A673 (cell line): ENCODE measurements at places on chromosomes 1 and 21.

DNA sequence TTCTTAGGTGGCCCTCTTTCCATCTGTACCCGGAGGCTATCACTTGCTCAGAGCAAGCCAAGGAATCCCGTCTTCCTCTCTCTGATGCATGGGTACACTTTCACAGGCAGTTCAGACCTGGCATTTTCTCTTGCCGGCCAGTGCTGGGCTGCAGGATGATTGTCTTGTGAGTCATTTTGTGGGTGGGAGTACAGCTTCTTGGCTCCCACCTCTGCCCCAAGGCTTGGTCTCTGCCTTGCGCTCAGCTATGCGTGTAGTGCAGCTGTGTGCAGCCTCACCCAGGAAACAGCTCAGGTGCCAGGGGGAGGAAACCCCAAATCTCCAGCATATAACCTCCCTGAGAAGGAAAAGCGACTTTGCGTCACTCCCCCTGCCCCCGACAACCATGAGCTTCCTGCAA, 3.9 kb upstream of the AJAP1 start:
- no peak for DNase-seq
- no peaks in the 10 kb centered on the region for H3K4me1 ChIP-seq
- H3K36me3 ChIP-seq: no peaks in the 10 kb centered on the region
- no peak overlapping the region for H3K4me3 ChIP-seq

DNA sequence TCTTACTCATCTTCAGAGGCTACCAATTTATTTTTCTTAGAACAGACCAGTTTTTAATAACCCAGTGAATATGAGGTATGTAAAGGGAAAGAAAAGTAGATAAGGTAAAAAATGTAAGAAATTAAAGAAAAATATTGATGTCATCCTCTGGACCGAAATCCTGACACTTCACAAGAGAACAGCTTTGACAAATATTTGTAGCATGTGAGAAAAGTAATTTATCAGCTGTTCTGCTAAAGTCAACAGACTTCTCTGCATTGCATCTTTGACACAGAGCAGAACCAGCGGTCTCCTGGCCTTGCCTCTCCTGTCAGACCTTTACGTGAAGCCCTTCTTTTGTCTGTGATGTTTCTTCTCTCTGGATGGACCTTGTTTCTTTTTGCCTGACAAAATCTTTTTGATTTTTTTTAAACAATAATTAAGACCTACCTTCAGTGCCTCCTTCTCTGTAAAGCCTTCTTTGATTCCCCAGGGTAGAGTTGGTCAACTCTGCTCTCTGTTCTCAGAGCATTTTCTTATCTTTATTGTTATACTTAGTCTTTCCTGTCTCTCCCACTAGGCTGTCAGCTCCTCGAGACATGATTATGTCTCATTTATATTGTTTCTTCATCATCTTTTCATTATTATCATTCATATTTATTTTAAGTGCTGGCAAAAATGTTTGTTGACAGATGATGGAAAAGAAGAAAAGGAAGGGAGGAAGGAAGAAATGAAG, 35.4 kb downstream of the RGS4 start:
- DNase-seq: peak; percentile 68
- no peaks in the 10 kb centered on the region for H3K27me3 ChIP-seq
- H3K4me3 ChIP-seq: peak overlapping the region; percentile 10
- H3K4me1 ChIP-seq: peaks cover 39% of the 10 kb centered on the region
- H3K27ac ChIP-seq: peak overlapping the region; percentile 80

DNA sequence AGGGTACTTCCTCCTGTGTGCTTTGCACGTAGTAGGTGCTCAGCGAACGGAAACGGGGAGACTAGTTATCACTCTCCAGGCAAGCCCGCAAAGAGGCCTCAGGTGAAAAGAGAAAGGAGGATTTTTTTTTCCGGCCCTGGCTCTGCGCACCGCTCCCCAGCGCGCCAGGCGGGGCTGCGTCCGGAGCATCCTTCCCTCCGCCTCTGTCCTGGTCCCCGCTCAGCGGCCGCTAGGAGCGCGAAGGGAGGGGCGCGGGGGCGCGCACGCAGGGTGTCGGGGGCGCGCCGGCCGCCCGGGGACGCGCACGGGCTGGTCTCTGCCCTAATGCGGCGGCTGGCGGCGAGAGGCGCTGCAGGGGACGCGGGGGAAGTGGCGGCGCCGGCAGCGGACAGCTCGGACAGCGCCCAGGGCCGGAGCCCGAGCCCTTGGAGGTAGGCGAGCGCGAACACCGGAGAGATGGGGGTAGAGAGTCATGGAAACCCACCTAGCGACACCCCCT, 42.3 kb upstream of the NFASC start:
- no peaks in the 10 kb centered on the region for H3K4me1 ChIP-seq
- peak overlapping the region; percentile 17 for H3K4me3 ChIP-seq
- H3K27me3 ChIP-seq: peaks cover 74% of the 10 kb centered on the region

- peak; percentile 40 for DNase-seq
- H3K4me3 ChIP-seq: no peak overlapping the region
- no peaks in the 10 kb centered on the region for H3K36me3 ChIP-seq
- no peak overlapping the region for H3K27ac ChIP-seq
Measured at GRCh38 chr1:226457307-226457712, 49.4 kb upstream of the PARP1 start.

GRCh38 chr1:40309374-40310128, 7.5 kb downstream of the COL9A2 start:
- H3K36me3 ChIP-seq: no peaks in the 10 kb centered on the region
- peak; percentile 36 for DNase-seq
- H3K4me3 ChIP-seq: no peak overlapping the region
- H3K4me1 ChIP-seq: peaks cover 6% of the 10 kb centered on the region
- no peaks in the 10 kb centered on the region for H3K27me3 ChIP-seq

DNA sequence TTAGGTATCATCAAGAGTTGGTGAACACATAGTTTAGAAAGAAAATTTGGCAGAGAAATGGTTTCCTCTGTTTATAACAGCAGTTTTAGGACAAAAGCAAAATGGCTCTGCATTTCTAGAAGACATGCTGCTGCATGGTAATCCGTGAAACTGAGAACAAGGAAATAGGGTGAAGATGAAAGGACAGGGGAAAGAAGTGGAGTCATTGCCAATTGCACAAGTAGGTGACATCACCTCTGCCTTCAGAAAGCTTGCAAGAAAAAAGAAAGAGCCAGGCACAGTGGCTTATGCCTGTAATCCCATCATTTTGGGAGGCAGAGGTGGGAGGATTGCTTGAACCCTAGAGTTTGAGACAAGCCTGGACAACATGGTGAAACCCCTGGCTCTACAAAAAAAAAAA, 217.6 kb downstream of the LMX1A start:
- no peaks in the 10 kb centered on the region for H3K36me3 ChIP-seq
- H3K4me3 ChIP-seq: no peak overlapping the region
- H3K27ac ChIP-seq: no peak overlapping the region

- no peak overlapping the region for H3K27ac ChIP-seq
- no peak for DNase-seq
Measured at GRCh38 chr1:172530000-172530399, 3.0 kb upstream of the SUCO start.

DNA sequence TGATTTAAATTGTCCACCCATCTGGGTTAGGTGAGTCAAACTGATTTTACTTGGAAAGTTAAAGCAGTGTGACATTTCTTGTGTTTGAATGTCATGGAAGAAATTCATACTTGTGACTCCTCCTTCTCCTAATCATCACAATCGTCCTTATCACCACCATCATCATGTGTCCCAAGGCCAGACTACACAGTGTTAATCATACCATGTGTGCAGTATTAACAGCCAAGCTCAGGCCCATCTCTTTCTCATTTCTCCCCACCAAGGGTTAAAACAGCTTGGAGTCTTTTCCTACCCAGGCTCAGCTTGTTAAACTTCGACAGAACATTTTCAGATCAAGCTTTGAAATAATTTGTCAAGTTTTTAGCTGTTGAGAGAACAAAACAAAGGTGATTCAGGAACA, 22.5 kb upstream of the PLA2G2E start:
- no peak for DNase-seq
- no peaks in the 10 kb centered on the region for H3K4me1 ChIP-seq
- peaks cover 18% of the 10 kb centered on the region for H3K27me3 ChIP-seq
- no peaks in the 10 kb centered on the region for H3K36me3 ChIP-seq

DNA sequence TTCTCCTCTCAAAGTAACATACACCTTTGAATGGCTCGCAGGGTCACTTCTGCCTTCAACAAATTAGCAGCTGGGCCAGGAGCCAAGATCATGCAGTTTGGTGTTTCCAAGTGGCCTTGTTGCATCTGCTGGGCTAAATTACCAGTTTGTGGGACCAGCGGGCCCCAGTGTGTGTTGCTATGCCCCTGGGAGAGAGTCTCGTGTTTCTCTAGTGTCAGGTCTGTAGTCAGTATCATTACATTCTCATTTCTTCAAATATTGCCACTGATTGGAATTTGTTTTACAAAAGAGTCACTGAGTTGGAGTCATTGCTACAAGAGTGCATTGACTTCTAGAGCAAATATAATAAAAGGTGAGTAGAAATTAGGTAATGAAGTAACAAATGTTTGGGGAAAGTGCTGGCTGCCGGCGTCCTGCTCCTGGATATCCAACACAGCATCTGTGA, 35.5 kb downstream of the RHOU start:
- no peaks in the 10 kb centered on the region for H3K4me1 ChIP-seq
- H3K27ac ChIP-seq: no peak overlapping the region

- H3K27ac ChIP-seq: no peak overlapping the region
- H3K4me3 ChIP-seq: no peak overlapping the region
- peaks cover 3% of the 10 kb centered on the region for H3K36me3 ChIP-seq
- H3K4me1 ChIP-seq: no peaks in the 10 kb centered on the region
- peak; percentile 68 for DNase-seq
- H3K27me3 ChIP-seq: no peaks in the 10 kb centered on the region
Measured at GRCh38 chr1:160428655-160429054, 28.3 kb downstream of the VANGL2 start.

GRCh38 chr1:31749785-31750735, 14.1 kb downstream of the ADGRB2 start:
- no peak for DNase-seq
- H3K36me3 ChIP-seq: no peaks in the 10 kb centered on the region
- no peaks in the 10 kb centered on the region for H3K27me3 ChIP-seq
- peaks cover 26% of the 10 kb centered on the region for H3K4me1 ChIP-seq

GRCh38 chr1:185973645-185974044, 239.5 kb downstream of the HMCN1 start:
- H3K36me3 ChIP-seq: peaks cover 86% of the 10 kb centered on the region
- DNase-seq: no peak
- no peak overlapping the region for H3K4me3 ChIP-seq
- H3K4me1 ChIP-seq: peaks cover 7% of the 10 kb centered on the region
- H3K27ac ChIP-seq: no peak overlapping the region

- DNase-seq: peak; percentile 34
- H3K4me1 ChIP-seq: peaks cover 36% of the 10 kb centered on the region
- H3K36me3 ChIP-seq: no peaks in the 10 kb centered on the region
- peak overlapping the region; percentile 96 for H3K4me3 ChIP-seq
- no peaks in the 10 kb centered on the region for H3K27me3 ChIP-seq
Measured at GRCh38 chr1:8815582-8816151, 1.8 kb downstream of the RERE start.

DNA sequence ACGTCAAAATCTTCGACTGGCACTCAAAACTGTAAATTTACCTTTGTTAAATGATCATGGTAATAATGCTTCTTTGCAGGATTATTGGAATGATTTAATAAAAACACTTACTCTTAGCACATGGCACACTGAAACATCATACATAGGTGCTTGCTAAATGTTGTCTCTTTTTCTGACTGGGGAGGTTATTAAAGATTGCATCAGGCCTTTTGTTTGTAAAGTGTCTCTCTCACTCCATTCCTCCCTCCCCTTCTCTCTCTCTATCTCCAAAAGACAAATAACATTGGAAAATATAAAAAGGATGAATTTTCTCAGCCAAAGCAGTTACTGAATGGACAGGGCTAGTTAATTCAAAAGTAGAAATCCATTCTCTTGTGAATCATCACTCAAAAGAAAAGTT, 404.2 kb downstream of the DPYD start:
- no peak overlapping the region for H3K27ac ChIP-seq
- DNase-seq: no peak
- H3K4me3 ChIP-seq: no peak overlapping the region
- no peaks in the 10 kb centered on the region for H3K36me3 ChIP-seq

DNA sequence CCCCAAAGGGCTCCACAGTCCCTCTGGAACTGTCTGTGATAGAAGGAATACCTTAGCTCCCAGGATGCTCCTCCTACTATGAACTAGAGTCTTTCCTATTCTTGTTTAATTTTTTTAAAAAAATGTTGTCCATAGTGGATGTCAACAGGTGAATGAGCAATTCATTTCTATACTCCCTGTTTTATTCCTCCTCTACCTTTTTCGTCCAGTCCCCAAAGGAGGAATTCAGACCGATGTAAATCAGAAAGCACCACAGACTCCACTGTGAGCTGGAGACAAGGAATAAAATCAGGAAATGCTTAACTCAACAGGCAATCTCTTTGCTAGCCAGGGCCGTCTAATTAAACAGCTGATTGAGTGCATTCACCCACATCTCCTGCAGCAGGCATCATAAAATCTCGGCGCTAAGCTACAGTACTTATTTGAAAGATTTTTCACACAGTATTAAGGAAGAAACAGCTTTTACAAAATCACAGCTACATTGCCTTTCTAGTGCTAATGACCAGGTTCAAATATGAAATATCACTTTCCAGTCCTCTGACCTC, 381.6 kb downstream of the SIPA1L2 start:
- H3K27me3 ChIP-seq: no peaks in the 10 kb centered on the region
- H3K4me1 ChIP-seq: no peaks in the 10 kb centered on the region
- H3K27ac ChIP-seq: no peak overlapping the region
- DNase-seq: peak; percentile 54

DNA sequence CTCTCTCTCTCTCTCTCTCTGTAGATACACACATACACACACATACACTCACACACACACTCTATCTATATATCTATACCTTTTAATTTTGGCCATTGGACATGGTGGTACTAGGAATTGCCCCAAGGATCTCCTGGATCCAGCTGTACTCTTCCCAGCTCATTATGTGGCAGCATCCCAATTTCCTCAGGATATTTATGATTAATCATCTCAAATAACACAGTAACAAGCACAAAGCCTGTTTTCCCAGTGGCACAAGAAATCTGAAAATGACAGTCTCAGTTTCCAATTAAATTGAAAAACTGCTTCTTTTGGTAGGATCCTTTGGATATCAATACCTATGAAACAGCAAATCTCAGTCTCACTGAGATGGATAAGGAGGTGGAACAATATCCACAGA, 27.6 kb downstream of the S100A10 start:
- peaks cover 6% of the 10 kb centered on the region for H3K27me3 ChIP-seq
- H3K4me3 ChIP-seq: no peak overlapping the region
- H3K27ac ChIP-seq: no peak overlapping the region
- DNase-seq: no peak
- no peaks in the 10 kb centered on the region for H3K36me3 ChIP-seq
- peaks cover 28% of the 10 kb centered on the region for H3K4me1 ChIP-seq

- no peak overlapping the region for H3K4me3 ChIP-seq
- H3K4me1 ChIP-seq: peaks cover 5% of the 10 kb centered on the region
- H3K27me3 ChIP-seq: no peaks in the 10 kb centered on the region
- no peak overlapping the region for H3K27ac ChIP-seq
- DNase-seq: no peak
Measured at GRCh38 chr1:245875581-245876261, 631.4 kb downstream of the SMYD3 start.

DNA sequence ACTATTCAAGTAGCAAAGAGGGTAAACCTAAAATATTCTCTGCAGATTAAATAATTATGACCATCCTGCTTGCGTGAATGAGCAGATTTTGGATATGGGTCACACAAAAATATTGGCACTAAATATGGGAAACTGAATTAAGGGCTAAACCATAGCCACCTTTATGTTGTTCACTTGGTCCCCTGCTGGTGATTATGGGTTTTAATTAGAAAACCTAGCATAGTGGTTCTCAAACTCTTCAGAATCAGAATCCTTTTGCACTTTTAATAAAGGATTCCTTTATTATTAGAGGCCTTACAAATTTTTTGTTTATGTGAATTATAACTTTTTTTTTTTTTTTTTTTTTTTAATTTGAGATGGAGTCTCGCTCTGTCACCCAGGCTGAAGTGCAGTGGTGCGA, 38.5 kb upstream of the ZNHIT6 start:
- no peak for DNase-seq
- no peak overlapping the region for H3K27ac ChIP-seq
- H3K4me3 ChIP-seq: no peak overlapping the region
- no peaks in the 10 kb centered on the region for H3K4me1 ChIP-seq
